ENCODE measurements at places on chromosomes 4 and X.

GRCh38 chr4:182066037-182066436 is 177.2 kb upstream of the TENM3 start:
- DNase-seq, result no peak

- no peak for DNase-seq
Measured at GRCh38 chr4:182018691-182019090, 224.5 kb upstream of the TENM3 start.

- no peak for DNase-seq
Measured at GRCh38 chr4:41185614-41186592, 28.4 kb downstream of the APBB2 start.

DNA sequence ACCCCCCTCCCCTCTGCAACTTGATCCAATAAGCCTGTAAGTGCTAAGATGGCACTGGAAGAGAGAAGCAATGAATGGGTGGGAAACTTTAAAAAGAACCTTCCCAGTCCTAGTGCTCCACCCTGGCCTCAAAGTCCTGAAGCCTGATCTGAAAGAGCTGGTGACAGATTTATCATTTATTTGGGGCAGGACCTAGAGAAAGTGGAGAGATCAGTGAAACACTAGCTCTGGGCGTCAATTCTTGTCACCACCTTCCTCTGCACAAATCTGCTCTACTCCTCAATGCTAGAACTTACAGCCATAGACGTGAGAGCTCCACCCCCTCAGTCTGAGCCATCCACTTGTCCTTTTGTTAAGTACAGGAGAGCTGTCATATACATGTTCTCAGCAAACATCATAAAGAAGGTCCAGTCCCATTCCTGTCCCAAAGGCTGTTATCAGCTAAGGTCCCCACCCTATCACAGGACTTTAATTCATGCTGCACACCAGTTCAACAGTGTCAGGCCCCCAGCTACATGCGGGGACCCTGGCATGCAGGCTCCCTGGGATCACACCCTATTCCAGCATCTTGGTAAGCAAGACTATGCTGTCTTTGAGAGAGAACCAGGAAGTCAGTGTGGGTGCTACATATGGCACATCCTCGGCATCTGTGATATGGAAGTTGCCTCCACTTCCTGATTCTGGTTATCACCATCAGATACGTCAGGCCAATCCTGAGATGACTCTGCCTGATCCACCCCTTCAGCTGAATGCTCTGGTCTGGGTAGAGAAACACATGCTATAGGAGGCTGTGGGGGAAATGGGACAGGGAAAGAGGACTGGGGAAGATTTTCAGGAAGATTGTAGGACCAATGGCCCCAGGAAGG is 2.3 kb downstream of the P2RY4 start:
- no peak for DNase-seq

- no peak for DNase-seq
Measured at GRCh38 chrX:7704205-7704604, 138.8 kb upstream of the VCX start.

- DNase-seq, result no peak
Measured at GRCh38 chrX:130566028-130566683, 164.4 kb downstream of the RBMX2 start.

GRCh38 chr4:119628281-119629141 is at the start of gene PDE5A:
TSS of gene PDE5A (minus strand) at chr4:119628804. CDS start at chr4:119628671, 133 bp downstream.
- DNase-seq, result peak; percentile 90

- no peak for DNase-seq
Measured at GRCh38 chrX:6941041-6941440, 206.5 kb upstream of the STS start.

DNA sequence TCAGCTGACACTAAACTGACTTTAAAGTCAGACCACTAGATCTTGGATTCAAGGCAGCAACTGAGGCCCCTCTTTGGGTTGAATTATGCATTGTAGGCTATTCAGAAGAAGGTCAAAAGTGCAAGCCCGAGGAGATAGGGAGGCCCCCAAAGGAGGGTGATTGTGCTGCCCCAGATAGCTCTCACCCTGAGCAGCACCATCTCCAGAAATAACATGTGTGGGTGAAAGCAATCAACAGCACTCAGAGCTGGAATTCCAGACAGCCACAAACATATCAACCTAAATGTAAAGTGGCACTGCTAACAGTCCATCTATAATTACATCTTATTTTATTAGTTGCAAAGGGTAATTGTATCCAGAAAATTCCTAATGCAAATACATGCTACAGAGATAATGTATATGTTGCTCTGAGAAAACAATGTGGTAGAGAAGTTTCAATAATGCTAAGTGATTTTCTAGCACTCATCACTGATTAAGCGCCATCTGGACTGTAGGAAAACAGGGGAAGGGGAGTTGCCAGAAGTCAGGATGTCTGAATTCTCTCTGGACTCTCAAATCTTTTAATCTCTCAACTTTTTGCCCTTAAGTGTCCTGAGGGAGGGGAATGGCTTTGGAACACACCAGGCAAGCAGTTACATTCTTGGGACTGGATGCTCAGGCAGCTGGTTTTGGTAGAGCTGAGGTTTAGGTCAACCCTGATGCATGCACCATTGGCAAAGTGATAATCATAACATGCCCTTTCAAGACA is 61.8 kb upstream of the SFRP2 start:
- DNase-seq, result no peak

DNA sequence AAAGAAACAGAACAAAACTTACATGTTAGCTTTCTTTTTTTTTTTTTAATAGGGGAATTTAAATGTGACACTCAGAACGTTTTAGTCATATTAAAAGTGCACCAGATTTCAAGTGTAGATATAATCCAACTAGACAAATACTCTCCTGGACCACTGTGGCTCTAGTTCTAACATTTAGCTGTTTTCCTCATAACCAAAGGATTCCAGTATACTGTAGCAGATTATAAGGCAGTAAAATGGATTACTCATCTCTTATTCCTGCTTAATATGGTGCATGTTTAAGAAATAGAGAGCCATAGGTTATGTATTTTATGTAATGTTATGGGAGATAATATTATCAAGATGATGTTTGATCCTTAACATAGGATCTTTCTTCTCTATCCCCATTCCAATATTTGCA is 1339.5 kb upstream of the AGA start:
- DNase-seq, result no peak

DNA sequence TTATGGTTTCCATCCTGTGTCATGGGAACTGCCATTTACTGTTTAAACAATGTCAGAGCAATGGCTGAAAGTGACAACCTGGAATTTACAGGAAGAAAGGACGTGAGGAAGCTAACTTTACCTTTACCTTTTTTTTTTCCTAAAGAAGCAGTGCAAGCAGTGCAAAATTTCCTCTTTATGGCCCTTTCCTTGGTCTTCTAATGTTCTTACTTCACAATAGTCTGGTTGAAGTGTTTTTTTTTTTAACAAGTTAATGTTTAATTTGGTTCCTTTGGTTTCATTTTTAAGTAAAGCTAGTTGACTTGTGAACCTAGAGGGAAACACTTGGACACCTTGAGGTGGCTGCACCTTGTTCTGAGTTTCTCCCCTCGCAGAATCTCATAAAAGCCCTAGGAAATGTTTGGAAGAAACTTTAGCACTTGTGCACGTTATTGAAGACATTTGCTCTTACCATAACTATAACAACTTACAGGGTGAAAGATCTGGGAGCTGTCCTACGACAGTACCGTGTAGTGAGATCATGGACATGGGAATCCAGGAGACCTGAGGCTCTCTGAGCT is 1.8 kb downstream of the SGMS2 start:
- DNase-seq, result no peak

GRCh38 chrX:36856849-36857248 is 151.3 kb upstream of the FAM47C start:
- no peak for DNase-seq

DNA sequence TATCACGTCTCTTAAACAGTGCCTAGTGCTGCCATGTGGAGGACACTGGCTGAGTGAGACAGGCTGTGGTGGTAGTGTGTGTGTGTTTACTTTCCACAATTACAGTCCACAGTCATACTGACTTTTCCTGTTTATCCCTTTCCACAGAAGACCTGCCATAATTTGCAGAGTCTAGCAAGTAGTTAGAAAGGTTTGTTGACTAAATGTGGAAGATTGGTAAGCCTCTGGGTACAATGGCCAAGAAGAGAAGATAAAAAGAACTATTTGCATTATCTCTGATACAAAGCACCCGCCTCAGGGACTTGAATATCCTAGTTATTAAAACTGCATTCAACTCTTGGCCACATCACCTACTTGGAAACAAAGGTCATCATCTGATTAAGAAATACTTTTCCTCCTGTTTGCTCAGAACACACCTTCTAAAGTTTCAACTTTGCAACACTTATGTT is 89.1 kb downstream of the FAM13A start:
- DNase-seq, result no peak

All from vagina (tissue), 2 donors.